ENCODE measurements at places on chromosomes 16 and 17.
A peak's percentile ranks its signal among the peaks of the same experiment; 100 is the strongest.

DNA sequence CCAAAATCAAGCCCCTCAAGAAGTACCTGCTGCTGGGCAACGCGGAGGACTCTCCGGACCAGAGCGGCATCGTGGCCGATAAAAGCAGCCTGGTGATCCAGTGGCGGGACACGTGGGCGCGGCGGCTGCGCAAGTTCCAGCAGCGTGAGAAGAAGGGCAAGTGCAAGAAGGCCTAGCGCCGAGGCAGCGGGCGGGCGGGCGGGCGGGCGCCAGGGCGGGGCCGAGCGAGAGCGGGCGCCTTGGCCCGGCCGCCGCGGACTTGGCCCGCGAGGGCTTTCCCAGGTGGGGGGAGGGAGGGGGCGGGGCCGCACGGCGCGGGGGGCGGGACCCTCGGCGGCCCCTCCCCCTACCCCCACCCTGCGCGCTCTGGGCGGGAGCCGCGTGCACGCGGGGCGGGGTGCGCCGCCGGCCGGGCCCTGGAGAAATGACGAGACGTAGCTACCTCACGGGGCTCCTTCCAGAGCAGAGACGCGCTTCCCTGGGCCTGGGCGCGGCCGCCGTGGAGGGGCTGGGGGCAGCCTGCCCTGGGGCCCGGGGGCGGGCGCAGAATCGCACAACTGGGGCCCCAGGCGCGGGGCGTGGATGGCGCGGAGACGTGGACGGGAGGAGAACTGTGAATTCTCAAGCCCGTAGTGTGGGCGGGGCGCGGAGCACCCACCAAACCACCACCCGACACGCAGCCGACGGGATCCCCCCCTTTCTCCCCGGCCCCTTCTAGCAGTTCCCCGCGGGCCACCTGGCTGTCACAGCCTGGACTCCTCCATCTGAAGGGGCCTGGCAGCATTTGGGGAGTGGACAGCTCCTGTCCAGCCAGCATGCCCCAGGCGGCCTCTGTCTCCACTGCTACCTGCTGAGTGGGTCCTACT lies 218.7 kb downstream of the NTN1 start:
- peak; percentile 14 for DNase-seq

DNA sequence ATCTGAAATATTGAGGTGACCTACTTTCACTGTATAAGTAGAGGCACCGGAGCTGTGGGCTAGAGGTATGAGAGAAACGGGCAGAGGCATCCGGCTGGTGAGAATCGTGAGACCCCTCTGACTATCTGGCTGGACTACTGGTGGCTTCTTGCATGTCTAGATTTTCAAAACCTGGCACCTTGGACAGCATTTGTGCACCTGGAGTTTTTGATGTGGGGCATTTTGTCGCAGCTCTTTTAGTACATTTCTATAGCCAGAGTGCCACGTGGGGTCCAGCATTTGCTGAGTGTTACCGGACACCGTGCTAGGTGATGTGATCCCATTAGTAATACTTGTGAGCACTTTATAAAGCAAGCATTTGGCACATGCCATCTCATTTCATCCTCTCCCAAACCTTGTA lies 32.6 kb upstream of the SHISA9 start:
- no peak for DNase-seq

DNA sequence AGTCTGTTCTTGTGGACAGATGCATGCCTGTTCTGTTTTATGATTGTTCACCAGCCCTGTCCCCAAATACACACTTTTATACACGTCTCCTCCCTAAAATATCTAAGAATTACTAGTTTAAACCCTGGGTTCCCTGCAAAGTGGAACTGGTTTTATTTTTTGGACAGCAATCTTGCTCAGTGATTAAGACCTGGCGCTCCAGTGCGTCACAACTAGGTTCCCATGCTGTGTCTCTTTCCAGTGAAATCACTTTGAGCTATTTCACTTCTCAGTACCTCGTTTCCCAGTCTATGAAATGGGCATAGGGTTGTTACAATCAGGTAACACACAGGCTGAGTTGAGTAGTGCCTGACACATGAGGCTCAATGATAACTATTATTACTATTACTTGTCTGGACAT lies 1.1 kb downstream of the CEP20 start:
- DNase-seq, result no peak

DNA sequence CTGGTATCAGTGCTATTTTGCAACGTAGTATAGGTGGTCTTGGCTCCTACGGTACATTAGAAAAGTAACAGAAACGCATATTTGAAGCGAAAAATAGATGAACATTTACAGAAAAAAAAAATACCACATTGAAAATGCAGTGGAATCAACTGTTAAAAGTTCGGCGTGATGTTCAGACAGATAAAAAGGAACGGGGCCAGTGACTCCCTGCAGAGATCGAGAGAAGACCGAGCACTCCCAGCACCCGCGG lies 440 bp upstream of the ZNF778 start:
- no peak for DNase-seq

GRCh38 chr17:41653421-41653820 lies 29.0 kb upstream of the KRT17 start:
- no peak for DNase-seq

- DNase-seq, result no peak
Observed at GRCh38 chr17:60513014-60513413, 13.0 kb downstream of the APPBP2 start.

DNA sequence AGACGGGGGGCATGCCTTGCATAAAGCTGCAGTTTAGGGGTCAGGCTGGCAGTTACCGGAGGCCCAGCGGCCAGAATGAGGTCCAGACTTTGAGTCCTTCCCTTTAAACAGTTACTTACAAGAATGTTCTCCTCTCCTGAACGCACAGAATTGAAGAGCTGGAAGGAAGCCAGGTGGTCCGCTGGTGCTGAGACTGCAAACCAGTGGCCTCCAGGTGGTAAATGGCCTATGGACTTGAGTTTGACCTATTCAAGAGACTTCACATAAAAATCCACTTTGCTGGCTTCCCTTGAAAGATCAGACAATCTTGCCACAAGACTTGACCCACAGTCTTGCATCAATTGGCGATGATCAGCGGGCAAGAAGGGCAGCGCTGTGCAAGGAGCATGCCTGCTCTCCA lies 14.7 kb upstream of the SEZ6 start:
- DNase-seq, result no peak

- no peak for DNase-seq
Observed at GRCh38 chr17:55426851-55427586, 5.4 kb upstream of the MMD start.

DNA sequence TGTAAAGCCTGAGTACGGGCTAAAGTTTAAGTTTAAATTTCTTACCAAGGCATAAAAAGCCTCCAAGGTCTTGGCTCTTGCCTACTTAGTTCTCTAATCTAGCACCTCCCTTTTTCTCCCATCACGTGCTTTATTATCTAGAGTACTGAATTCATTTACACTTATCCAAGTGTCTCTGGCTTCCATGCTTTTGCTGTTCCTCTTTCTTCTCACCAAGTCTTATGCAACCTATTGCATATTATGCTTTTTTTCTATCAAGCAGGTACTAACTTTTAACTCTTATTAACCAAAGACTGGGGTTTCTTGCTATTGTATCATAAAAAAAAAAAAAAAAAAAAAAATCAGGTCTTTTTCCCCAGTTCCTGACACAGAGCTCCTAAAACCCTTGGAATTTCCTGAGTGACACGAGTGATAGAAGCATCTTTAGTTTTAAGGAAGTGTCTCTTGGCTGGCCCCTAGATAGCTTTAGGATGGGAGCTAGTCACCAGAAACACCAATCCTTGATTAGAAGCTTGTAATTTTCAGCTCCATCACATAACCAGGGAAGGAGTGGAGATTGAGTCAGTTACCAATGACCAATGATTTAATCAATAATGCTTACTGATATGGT lies 44.9 kb downstream of the SSH2 start:
- DNase-seq, result no peak

GRCh38 chr16:49566432-49566831 lies 192.8 kb downstream of the C16orf78 start:
- DNase-seq, result no peak

DNA sequence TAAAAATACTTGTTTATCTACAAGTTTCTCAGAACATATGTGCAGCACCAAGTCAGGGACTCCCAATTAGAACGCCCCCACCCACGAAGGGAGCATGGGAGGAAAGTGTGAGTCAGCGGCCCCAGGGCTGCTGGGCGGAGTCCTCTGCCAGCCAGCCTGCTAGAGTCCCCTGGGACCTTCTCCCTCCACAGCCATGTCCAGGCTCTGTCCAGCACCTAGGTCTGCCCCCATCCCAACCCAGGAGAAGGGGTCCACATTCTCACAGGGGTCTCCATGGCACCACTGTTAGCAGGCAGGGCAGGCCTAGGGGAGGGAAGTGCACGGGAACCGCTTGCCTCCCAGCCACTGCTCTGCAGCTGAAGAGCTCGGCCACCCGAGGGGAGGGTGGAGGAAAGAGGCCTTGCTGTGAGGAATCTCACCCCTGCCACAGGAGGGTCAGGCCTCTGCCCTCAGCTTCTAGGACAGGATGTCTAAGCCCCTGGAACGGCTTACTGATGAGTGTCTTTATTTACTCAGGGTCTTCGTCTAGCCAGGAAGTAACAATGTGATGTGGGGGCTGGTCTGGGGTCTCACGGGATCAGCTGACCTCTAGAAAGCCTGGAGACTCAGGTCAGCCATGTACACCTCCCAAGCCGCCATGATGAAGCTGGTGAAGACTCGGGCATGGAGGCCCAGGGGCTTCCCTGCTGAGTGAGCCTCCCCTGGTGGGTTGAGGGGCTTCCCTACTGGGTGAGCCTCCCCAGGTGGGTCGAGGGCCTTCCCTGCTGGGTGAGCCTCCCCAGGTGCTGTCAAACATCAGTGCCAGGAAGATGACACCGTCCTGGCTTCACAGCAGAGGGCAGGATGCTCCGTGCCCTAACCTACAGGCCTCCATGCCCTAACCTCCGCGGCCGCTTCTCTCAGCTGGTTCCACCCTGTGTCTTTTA lies 190.3 kb downstream of the RBFOX3 start:
- no peak for DNase-seq

- no peak for DNase-seq
Observed at GRCh38 chr17:40074871-40075200, 12.1 kb downstream of the THRA start.

DNA sequence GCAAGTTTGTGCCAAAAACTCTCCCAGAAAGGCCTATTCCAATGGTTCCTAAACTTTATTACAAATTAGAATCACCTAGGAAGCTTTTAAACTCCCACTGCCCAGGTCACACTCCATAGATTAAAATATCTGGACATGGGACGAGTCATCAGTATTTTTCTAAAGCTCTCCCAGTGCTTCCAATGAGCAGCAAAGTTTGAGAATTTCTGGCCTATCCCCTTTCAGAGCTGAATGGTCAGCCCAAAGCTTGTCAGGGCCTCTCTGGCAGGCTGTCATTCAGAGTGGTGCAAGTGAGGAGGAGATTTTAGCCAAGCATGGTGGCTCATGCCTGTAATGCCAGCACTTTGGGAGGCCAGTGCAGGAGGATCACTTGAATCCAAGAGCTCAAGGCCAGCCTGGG lies 2.4 kb downstream of the BCL6B start:
- no peak for DNase-seq

GRCh38 chr17:60442271-60443173 lies 20.2 kb downstream of the CHCT1 start:
- no peak for DNase-seq

DNA sequence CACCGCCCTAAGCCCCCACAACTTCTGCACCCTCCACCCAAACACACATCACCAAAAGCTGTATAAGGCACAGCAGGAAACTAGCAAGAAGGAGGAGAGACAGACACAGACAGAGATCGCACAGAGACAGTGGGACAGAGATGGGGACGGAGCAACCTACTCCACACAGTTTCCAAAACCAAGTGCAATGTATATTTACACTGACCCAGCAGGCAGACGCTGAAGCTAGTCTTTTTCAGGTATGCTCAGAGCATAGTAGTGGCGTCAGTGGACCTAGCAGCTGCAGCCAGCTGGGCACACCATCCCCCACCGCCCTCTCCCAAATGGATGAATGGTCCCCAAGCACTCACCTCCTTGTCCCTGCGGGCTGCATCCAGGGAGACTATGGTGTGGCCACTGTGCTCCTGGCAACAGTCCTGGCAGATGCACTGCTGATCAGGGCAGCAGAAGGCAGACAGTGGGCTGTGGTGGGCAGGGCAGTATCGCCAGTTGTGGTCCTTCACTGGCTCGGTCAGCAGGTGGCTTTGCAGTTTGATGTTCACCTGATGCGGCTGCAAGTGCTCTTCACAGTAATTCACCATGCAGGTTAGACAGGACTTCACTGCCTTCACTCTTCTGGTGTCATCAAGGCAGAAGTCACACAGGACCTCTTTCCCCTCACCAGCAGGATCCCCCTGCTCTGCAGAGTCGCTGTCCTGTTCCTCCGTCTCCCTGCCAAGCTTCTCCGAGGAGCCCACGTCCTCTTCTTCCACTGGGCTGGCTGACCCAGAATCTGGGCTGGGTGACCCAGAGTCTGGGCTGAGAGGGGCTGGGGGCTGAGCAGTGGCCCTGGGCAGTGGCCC lies 31.5 kb upstream of the FBXW10B start:
- DNase-seq, result no peak

GRCh38 chr17:38577244-38577643 lies 28.5 kb downstream of the SRCIN1 start:
- no peak for DNase-seq

GRCh38 chr16:85624646-85625045 lies 11.5 kb downstream of the GSE1 start:
- DNase-seq, result no peak

GRCh38 chr16:68090130-68090529 lies 5.0 kb downstream of the NFATC3 start:
- no peak for DNase-seq

DNA sequence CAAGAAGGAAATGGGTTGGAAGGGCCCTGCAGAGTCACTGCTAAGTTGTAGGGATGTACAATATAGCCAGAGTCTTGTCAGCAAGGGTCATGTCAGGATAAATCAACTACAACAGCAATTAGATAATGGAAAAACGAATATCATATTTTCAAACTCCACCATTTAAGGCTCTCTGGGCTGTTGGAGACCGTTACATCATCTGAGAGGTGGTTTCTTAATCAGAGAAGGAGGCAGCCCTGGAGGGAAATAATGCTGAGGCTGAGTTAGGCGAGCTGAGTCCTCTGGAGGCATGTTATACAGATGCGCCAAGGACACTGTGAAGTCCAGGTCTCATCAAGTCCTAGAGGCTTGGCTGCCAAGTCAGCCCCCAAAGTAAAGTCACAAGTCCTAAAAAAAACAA lies 30.3 kb downstream of the LYRM9 start:
- DNase-seq, result no peak

GRCh38 chr16:81310045-81310644 lies 4.6 kb upstream of the GAN start:
- no peak for DNase-seq

GRCh38 chr17:49362723-49363117 lies 670 bp upstream of the ZNF652 start:
- DNase-seq, result no peak

GRCh38 chr17:63398680-63399079 lies 47.4 kb downstream of the CYB561 start:
- no peak for DNase-seq

DNA sequence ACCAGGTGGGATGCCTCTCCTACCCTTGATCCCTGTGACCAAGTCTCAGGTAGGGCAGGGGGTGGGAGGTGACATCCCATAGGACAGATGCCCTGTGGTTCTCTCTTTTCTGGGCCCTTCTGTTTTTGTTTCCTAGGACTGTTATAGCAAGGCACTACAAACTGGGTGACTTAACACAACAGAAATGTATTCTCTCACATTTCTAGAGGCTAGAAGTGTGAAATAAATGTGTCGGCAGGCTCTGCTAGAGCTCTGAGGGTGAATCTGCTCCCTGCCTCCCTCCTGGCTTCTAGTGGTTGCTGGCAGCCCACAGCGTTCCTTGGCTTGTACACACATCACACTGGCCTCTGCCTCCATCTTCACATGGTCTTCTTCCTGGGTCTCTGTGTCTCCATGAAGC lies 12.7 kb downstream of the CALB2 start:
- no peak for DNase-seq

GRCh38 chr17:73211745-73212144 lies 18.9 kb downstream of the COG1 start:
- DNase-seq, result no peak

Data from activated CD8-positive, alpha-beta memory T cell treated with anti-CD3 and anti-CD28 coated beads for 1 hour (primary cell).